ENCODE measurements at places on chromosomes 12 and 14.

DNA sequence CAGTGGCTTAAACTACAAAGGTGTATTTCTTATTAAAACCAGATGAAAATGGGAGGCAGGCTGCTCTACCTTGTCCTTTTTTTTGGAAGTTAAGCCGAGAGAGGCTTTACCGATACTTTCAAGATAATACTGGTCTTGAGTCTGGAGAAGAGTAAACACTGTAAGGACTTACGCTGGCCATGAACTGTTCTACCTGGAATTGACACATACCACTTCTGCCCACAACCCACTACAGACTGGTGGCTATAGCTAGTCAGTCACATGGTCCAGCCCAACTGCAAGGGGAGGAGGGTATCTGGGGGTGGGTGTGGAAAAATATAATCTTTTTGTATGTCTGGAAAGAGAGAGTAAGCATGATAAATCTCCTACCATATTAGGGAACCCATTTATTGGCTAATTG, 4.4 kb upstream of the FUT8 start:
- DNase-seq, result no peak
- H3K4me1 ChIP-seq, result peaks cover 19% of the 10 kb centered on the region
- H3K27ac ChIP-seq, result peak overlapping the region; percentile 2

GRCh38 chr14:67170660-67171059, 18.6 kb upstream of the GARIN2 start:
- no peaks in the 10 kb centered on the region for H3K27me3 ChIP-seq
- H3K36me3 ChIP-seq, result peaks cover 22% of the 10 kb centered on the region
- H3K4me3 ChIP-seq, result no peak overlapping the region
- no peak for DNase-seq
- H3K27ac ChIP-seq, result no peak overlapping the region
- H3K4me1 ChIP-seq, result no peaks in the 10 kb centered on the region

DNA sequence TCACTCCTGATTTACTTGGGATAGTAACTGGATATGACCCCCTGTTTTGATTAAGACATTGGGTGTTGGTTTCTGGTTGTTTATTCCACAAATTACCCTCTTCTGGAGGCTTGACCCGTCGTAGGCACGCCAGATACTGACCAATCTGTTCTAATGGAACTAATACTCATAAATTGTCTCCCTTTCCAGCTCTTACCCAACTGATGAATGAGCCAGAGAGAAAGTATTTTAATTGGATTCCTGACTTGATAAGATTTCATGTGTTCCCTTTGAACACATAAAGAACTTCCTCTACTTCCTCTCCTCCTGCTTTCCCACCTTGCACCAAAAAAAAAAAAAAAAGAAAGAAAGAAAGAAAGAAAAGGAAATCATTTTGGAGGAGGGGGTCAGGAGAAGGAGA, 340.9 kb downstream of the PCNX1 start:
- no peak for DNase-seq
- H3K27me3 ChIP-seq, result no peaks in the 10 kb centered on the region
- H3K27ac ChIP-seq, result no peak overlapping the region
- H3K36me3 ChIP-seq, result peaks cover 6% of the 10 kb centered on the region
- H3K4me1 ChIP-seq, result peaks cover 26% of the 10 kb centered on the region
- H3K4me3 ChIP-seq, result no peak overlapping the region

GRCh38 chr12:93818488-93819049, 141.4 kb downstream of the CRADD start:
- H3K4me3 ChIP-seq, result no peak overlapping the region
- no peak overlapping the region for H3K27ac ChIP-seq
- no peaks in the 10 kb centered on the region for H3K27me3 ChIP-seq

DNA sequence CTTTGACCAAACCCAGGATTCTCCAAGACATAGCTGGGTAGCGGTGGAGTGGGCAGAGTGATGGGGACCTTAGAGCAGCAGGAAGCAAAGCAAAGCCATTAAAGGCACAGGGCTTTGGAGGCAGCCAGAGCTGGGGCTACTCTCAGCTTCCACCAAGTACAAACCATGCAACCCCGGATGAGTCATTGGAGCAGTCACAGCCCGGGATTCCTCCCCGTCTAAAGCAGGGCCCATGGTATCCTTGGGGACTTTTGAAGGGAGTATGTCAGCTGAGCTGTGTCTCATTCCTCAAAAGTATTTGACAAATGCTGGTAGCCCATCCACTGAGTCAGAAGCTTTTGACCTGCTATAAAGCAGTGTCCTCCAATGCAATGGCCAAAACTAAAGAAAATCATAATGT, 9.7 kb upstream of the IFI27 start:
- no peak overlapping the region for H3K4me3 ChIP-seq
- no peaks in the 10 kb centered on the region for H3K4me1 ChIP-seq
- H3K27me3 ChIP-seq, result no peaks in the 10 kb centered on the region
- DNase-seq, result no peak

- no peak overlapping the region for H3K4me3 ChIP-seq
- H3K27me3 ChIP-seq, result peaks cover 6% of the 10 kb centered on the region
- H3K27ac ChIP-seq, result no peak overlapping the region
- H3K36me3 ChIP-seq, result no peaks in the 10 kb centered on the region
- no peaks in the 10 kb centered on the region for H3K4me1 ChIP-seq
Measured at GRCh38 chr12:27999970-28000369, 27.4 kb upstream of the PTHLH start.

- H3K36me3 ChIP-seq, result peaks cover 8% of the 10 kb centered on the region
- no peak overlapping the region for H3K27ac ChIP-seq
- H3K4me1 ChIP-seq, result no peaks in the 10 kb centered on the region
- peak; percentile 6 for DNase-seq
- H3K4me3 ChIP-seq, result no peak overlapping the region
Measured at GRCh38 chr12:42372154-42372791, 46.3 kb downstream of the PPHLN1 start.

DNA sequence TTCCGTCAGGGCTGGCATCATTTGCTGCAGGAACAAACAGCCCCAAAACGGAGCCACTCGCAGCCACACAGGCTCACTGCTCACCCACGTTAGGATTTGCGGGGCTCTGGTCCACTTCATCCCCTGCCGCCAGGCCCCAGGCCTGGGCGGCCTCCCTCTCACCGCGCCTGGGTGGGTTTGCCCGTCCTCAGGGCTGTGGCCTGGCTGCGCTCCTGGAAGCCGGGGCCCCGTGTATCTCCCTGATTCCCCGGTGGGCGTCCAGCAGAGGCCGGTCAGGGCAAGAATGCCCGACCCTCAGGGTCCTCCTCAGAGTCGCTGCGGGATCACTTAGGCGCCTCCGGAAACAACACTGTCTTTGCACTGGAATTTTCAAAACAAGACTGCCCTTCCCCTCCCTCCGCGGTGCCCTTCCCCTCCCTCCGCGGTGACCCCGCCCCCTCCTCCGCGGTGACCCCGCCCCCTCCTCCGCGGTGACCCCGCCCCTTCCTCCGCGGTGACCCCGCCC, 15.7 kb upstream of the FBRSL1 start:
- peak overlapping the region; percentile 75 for H3K4me3 ChIP-seq
- no peak overlapping the region for H3K27ac ChIP-seq
- no peaks in the 10 kb centered on the region for H3K36me3 ChIP-seq
- H3K4me1 ChIP-seq, result peaks cover 46% of the 10 kb centered on the region
- peaks cover 2% of the 10 kb centered on the region for H3K27me3 ChIP-seq

GRCh38 chr12:108568338-108569154, 6.2 kb downstream of the ISCU start:
- peak overlapping the region; percentile 64 for H3K4me3 ChIP-seq
- peak; percentile 49 for DNase-seq
- H3K36me3 ChIP-seq, result peaks cover 58% of the 10 kb centered on the region
- peaks cover 92% of the 10 kb centered on the region for H3K4me1 ChIP-seq
- H3K27me3 ChIP-seq, result no peaks in the 10 kb centered on the region

- DNase-seq, result no peak
- no peak overlapping the region for H3K27ac ChIP-seq
- H3K27me3 ChIP-seq, result no peaks in the 10 kb centered on the region
- H3K36me3 ChIP-seq, result no peaks in the 10 kb centered on the region
Measured at GRCh38 chr14:97381309-97381708, 584.1 kb downstream of the VRK1 start.

DNA sequence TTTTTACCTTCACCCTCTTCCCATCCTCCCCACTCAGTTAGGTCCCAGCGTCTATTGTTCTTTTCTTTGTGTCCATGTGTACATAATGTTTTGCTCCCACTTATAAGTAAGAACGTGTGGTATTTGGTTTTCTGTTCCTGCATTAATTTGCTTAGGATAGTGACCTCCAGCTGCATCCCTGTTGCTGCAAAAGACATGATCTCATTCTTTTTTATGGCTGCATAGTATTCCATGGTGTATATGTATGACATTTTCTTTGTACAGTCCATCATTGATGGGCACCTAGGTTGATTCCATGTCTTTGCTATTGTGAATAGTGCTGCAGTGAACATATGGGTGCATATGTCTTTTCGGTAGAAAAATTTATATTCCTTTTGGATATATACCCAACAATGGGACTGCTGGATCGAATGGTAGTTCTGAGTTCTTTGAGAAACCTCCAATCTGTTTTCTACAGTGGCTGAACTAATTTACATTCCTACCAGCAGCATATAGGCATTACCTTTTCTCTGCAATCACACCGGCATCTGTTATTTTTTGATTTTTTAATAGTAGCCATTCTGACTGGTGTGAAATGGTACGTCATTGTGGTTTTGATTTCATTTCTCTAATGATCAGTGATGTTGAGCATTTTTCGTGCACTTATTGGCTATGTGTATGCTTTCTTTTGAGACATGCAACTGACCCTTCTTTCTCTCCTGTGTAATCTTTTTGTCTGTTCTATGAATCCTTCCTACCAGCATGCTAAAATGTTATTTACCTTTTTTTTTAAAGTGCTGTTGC, 279.7 kb upstream of the AMIGO2 start:
- H3K27ac ChIP-seq, result peak overlapping the region; percentile 98
- H3K36me3 ChIP-seq, result peaks cover 39% of the 10 kb centered on the region
- peaks cover 88% of the 10 kb centered on the region for H3K4me1 ChIP-seq
- no peak for DNase-seq
